ENCODE measurements at places on chromosomes 5 and 9.

DNA sequence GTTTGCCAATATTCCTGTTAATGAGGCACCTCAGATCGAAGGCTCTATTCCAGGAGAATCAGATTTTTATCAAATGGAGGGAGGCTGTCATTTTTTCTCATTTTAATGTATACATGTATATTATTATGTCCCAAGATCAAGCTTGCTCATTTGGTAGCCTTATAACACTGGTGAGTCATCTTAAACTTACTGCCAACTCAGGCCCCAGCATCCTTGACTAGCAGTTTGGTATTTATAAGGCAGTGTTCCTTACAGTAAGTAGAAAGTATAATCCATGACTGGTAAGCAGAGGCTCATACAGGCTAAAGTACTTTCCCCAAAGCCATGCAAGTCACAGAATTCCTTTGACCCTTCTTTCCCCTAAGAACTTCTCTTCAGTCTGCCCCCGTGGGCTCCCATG, 90.7 kb upstream of the NR3C1 start:
- DNase-seq: no peak

GRCh38 chr5:1375871-1376810, 31.2 kb upstream of the CLPTM1L start:
- DNase-seq: no peak

GRCh38 chr9:84001621-84002020, 21.0 kb downstream of the RMI1 start:
- DNase-seq: no peak

- no peak for DNase-seq
These were observed 72.3 kb downstream of the XRCC4 start for GRCh38 chr5:83149671-83150070.

DNA sequence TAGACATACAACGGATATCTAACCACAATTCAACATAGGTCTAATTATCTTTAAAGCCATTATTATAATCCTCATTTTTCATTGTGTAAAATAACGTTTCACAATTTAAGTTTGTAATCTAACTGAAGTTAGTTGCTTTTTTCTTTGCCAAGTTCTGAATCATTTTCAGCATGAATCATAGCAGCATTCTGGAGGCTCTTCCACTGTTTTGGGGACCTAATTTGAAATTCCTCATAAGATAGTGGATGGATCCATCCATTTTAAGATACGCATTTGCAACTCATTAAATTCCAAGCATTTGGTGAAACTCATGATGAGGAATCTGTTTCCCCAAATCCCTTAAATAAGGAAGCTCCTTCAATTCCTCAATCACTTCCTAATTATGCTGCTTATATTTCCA, 447.1 kb upstream of the CDH10 start:
- DNase-seq: no peak

- no peak for DNase-seq
These were observed 2.4 kb downstream of the MRPS2 start for GRCh38 chr9:135502873-135503321.

DNA sequence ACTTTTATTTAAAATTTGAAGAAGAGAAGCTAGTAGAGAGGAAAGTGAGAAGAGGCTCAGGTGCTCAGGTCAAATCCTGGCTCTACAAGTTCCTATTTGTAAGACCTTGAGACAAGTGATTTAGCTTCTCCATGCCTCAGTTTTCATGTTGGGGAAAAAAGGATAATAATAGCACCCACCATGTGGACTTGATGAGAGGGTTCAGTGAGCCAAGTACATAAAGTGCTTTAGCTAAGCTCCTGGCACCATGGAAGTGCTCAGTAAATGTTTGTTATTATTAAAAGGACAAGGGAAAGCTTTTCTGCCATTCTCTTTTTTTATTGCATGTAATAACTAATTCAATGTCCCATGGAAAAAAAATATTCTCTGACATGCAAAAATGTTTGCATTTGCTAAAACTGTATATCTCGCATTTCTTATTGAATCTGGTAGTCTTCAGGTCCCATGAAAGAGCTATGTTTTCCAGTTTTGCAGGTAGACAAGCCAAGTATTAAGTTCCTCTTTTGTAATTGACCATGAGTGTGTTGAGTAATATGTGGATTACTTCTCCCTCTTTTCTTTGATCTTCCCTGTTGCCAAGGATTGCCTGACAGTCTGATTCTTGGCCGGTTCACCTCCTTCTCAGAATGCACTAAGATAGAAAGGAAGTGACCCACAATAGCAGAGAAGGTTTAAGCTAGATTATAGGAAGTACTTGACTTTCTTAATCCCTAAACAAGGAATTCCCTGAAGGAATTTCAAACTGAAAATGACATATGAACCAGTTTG, 45.6 kb upstream of the TRIM32 start:
- no peak for DNase-seq

GRCh38 chr9:37997636-37998374, 71.2 kb downstream of the SHB start:
- peak; percentile 18 for DNase-seq

DNA sequence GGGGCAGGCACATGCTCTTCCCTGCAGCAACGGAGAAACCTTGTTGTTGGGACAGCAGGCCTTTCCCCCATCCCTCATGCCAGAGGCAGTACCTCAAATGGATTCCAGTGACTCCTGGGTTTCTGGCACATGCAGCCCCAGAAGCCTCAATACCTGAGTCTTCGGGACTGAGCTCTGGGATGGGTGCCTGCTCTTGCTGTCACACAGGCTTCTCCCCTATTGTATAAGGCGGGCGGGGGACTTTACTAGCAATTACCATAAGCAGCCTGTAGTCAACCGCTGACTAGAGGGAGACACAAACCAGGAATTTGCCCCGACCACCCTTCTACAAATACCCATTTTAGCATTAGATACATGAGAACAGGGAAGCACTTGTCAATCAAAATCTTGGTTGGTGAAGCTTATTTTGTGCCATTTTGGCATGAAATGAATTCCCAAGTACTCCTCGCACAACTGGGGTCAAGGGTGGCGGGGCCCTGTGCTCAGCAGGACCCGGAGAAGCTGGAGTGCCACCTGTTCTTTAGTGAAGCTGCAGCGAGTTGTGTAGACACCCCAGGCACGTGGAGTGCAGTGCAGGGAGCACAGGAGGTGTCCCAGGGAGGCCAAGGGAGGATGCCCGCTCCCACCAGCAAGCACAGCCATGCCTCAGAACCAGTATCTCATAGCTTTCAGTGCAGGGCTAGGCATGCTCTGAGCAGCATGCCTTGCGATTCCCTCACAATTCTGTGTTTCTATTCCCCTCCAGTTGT, 21.2 kb downstream of the S1PR3 start:
- DNase-seq: no peak

DNA sequence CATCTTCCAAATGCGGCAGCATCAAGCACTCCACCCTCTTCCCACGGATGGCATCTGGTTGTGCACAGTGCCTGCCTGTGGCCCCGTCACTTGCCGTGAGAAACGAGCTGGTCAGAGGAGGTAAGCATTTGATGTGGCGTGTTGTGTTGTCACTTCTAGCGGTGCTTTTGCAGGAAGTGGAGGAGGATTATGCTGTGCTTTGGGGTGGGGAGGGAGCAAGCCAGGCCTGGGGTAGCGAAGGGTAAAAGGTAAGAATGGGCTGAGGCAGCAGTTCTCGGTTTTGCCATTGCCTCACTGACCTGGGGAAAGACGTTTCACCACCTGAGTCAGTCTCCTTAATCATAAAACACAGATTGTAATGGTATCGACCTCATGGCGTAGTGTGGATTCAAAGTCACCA, 2.3 kb upstream of the POMT1 start:
- DNase-seq: no peak

- DNase-seq: no peak
These were observed 45.3 kb downstream of the FNIP1 start for GRCh38 chr5:131751506-131751905.

GRCh38 chr5:61334868-61335615, 3.0 kb downstream of the ZSWIM6 start:
- DNase-seq: no peak

DNA sequence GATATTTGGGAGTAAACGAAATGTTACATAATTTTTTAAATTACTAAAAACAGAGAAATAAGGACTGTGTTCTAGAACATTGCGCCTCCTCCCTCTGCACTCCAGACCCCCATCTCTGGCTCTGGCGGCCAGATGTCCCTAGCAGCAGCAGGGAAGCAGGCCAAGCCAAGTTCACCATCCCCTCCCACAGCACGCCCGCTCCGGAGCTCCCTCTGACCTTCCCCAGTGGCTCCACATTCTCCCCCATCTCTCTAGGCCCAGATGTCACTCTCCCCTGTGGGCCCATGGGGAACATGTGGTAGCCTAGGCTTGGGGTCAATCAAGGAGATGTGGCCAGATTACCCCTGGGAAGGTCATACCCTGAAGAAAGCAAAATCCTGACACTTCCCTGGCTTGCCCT, 6.3 kb upstream of the WNK2 start:
- DNase-seq: no peak

GRCh38 chr5:151523335-151523734, 67.8 kb downstream of the FAT2 start:
- DNase-seq: peak; percentile 8

GRCh38 chr5:116695681-116696080, 121.1 kb upstream of the SEMA6A start:
- DNase-seq: no peak

GRCh38 chr5:178204935-178205748, 809 bp downstream of the HNRNPAB start:
- no peak for DNase-seq

DNA sequence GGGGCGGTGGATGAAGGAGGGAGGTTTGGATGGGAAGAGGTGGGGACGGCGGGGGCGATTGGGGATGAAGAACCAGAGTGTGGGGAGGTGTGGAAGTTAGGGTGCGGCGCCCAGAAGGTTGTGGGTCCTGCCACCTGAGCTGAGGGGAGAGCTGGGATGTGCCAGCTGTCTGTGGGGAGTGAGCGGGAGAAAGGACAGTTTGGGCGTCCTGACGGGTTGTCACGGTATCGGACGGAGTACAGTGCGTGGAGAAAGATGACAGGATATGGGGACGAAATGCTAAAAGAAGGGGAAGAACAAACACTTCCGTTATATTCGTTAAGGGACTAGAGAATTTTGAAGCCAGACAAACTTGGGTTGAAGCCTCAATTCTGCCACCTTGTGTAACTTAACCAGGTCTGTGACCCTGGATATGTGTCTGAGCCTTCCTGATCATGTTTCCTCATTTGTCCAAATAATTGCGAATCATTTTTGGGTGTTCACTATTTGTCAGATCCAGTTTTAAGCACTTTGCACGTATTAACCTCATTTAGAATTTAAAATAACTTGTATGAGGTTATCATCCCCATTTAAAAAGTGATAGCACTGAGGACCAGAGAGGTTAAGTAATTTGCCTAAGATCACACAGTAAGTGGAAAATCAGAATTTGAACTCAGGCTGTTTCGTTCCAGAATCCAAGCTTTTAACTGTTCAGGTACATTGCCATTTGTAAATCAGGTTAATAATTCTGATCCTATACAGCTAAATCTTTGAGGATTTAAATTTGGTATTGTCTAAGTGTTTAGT, 689 bp downstream of the CNTRL start:
- DNase-seq: peak; percentile 41

GRCh38 chr5:112733586-112733985, 4.1 kb upstream of the APC start:
- no peak for DNase-seq

DNA sequence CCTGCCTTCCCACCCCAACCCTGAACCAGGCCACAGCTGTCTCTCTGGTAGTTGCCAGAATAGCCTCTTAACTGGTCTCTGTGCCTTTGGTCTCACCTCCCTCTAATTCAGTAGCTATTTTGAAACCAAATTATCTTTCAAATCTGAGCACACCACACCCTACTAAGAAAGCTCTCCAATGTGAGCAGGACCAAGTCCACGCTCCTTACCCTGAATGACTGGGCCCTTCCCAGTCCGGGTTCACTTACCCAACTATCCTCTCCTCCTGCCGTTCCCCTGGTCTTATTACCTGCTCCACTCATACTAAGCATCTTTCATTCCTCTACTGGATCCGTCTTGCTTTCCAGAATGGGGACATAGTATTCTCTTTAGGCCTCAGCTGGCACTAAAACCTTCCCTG, 16.8 kb downstream of the ANKH start:
- DNase-seq: no peak

GRCh38 chr5:109411627-109412026, 1.9 kb upstream of the PJA2 start:
- no peak for DNase-seq

GRCh38 chr5:90562341-90562740, 3.7 kb downstream of the ADGRV1 start:
- peak; percentile 74 for DNase-seq

DNA sequence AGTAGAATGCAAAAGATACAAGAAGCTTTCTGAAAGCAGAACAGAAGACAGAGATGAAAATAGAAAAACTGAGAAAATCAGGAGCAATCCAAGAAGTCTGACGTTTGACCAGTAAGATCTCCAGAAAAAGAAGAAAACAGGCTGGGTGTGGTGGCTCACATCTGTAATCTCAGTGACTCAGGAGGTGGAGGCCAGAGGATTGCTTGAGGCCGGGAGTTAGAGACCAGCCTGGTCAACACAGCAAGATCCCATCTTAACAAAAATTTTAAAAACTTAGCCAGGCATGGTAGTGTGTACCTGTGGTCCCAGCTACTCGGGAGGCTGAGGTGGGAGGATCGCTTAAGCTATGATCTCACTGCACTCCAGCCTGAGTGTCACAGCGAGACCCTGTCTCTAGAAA, 15.9 kb downstream of the RETREG1 start:
- no peak for DNase-seq

DNA sequence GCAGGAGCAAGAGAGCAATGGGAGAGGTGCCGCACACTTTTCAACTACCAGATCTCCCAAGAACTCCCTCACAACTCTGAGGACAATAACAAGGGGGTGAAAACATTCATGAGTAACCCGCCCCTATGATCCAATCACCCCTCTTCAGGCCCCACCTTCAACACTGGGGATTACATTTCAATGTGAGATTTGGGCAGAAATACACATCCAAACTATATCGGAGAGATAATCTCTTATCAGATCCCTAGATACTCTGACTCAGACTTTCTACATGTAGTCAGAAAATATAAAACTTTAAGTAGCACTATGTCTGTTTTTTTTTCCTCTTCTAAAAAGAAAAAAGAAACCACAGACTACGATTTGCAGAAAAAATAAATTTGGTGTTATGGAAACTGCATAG, 1595.9 kb upstream of the NUDT12 start:
- DNase-seq: no peak

DNA sequence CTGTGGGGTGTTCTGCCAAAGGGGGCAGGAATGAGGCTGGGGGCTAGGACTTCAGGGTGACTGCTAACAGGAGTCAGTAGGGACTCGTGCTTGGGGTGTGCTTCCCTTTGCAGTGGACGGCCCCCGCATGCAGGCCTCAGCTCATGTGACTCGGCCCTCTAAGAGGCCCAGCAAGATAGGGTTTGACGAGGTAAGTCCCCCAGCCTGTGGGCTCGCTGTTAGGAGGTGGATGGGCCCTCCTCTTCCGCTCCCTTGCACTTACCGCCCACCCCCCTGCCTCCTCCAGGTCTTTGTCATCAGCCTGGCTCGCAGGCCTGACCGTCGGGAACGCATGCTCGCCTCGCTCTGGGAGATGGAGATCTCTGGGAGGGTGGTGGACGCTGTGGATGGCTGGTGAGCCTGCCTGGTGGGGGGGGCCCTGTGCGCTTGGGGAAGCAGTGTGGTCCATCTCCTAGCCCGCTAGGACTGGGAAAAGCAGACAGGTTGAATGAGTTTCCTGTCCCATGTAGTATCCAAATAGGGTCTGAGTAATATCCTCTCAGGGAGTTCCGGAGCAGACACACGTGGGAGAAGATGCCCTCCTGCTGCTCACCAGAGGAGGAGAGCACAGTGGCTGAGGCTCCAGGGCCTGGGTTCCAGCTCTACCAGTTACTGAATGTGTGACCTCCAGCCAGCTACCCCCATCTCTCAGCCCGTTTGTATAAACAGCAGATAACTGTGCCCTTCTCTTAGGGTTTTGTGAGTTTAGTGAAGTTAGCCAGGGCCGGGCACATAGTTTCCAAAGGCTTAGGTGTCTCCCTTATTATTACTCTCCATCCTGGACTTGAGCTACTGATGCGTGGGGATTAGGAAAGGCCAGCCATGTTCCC, 8.2 kb downstream of the CERCAM start:
- DNase-seq: no peak

Data from NCI-H524 treated with DMSO at 0.1 percent for 48 hours (cell line).